Neural crest cell (in vitro differentiated cells): ENCODE measurements at places on chromosomes 3 and 15.

DNA sequence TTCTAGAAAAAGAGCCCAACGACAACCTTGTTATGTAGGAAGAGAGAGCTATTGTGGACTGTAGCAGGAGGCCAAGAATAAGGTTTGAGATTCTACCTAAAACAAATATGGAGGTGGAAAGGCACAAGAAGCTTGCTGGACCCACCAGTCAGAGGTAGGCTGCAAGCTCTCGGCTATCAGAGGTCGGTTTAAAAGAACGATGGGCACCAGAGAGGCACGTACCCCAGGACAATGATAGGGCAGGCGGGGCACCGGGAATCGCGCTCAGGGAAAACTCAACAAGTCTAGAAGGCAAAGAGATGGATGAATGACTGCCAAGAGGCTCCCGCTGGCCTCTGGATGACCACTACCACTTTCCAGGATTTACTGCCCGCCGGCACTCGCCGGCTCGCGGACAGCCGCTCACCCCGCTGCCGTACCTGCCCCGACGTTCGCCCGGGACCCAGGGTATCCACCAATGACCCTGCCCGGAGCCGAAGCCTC is 1.1 kb downstream of the HDGFL3 start:
- H3K4me1 ChIP-seq = peaks cover 42% of the 10 kb centered on the region
- peak overlapping the region; percentile 100 for H3K4me3 ChIP-seq
- no peaks in the 10 kb centered on the region for H3K36me3 ChIP-seq
- peak; percentile 23 for DNase-seq
- peak overlapping the region; percentile 95 for H3K27ac ChIP-seq
- no peaks in the 10 kb centered on the region for H3K27me3 ChIP-seq

DNA sequence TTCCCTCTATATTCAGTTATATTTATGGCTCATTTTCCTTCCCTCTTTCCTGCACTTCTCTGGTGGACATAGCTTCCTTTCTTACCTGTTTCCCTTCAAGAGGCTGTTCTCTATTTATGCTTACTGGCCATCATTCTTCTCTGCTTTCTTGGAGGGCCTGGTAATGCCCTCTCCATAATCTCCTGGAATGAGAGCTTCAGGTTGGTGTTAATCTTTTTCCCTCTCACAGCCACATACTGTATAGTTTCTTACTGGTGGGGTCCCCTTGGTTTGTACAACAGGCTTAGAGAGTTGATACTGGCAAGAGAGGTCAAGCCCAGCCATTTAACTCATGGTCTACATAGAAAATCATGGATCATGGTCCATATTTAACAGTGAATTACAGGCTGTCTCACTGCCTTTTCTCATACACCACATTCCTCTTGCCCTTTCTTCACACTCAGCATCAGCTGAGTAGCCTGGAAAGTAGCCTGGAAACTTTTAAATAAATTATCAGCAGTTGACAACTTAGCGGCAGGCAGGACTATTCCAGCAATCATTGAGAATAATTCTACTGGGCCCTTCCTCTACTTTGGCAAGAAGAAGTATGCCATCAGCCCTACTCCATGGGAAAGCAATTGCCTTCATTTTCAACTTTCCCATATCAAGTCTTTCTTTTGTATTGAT is 38.0 kb upstream of the DPH6 start:
- H3K36me3 ChIP-seq = no peaks in the 10 kb centered on the region
- no peak for DNase-seq
- H3K27ac ChIP-seq = no peak overlapping the region
- H3K4me3 ChIP-seq = no peak overlapping the region

- H3K4me3 ChIP-seq = peak overlapping the region; percentile 92
- peak overlapping the region; percentile 96 for H3K27ac ChIP-seq
- H3K27me3 ChIP-seq = no peaks in the 10 kb centered on the region
- peaks cover 18% of the 10 kb centered on the region for H3K36me3 ChIP-seq
- DNase-seq = peak; percentile 40
Measured at GRCh38 chr3:112333381-112334317, 693 bp downstream of the CD200 start.

DNA sequence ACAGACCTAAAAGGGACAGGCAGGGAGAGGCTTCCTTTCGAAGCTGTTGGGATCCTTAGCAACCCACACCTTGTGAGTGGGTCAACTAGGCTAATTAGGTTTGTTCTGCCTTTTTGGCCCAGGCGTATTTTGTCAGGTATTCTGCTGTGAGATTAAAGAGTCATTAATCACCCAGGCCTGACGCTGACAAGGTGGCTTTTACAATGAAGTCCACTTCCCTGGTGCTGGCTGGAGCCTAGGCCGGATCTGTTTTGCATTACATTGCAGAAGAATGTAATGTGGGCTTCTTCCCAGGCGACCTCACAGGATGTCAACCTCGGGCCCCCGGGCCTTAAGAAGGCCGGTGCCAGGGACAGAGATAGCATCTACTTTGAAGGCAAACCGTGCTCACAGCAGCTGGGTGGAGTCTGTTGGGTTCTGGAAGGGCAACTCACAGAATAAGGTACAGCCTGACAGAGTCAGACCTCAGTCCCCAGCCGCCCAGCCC is 76.9 kb downstream of the HES1 start:
- peak overlapping the region; percentile 51 for H3K27ac ChIP-seq
- peaks cover 59% of the 10 kb centered on the region for H3K4me1 ChIP-seq
- DNase-seq = peak; percentile 36
- H3K4me3 ChIP-seq = peak overlapping the region; percentile 47
- peaks cover 33% of the 10 kb centered on the region for H3K27me3 ChIP-seq

GRCh38 chr3:60206206-60206605 is 1045.0 kb downstream of the FHIT start:
- H3K4me3 ChIP-seq = no peak overlapping the region
- no peak for DNase-seq
- no peaks in the 10 kb centered on the region for H3K27me3 ChIP-seq

- H3K27ac ChIP-seq = no peak overlapping the region
- DNase-seq = no peak
- peaks cover 97% of the 10 kb centered on the region for H3K27me3 ChIP-seq
- no peaks in the 10 kb centered on the region for H3K36me3 ChIP-seq
- H3K4me1 ChIP-seq = peaks cover 22% of the 10 kb centered on the region
- H3K4me3 ChIP-seq = peak overlapping the region; percentile 89
Measured at GRCh38 chr3:69738315-69738714, 949 bp upstream of the MITF start.

- DNase-seq = no peak
- no peak overlapping the region for H3K4me3 ChIP-seq
- H3K36me3 ChIP-seq = no peaks in the 10 kb centered on the region
- H3K4me1 ChIP-seq = peaks cover 30% of the 10 kb centered on the region
Measured at GRCh38 chr3:13016083-13016720, 57.0 kb downstream of the IQSEC1 start.

- peaks cover 24% of the 10 kb centered on the region for H3K4me1 ChIP-seq
- H3K36me3 ChIP-seq = no peaks in the 10 kb centered on the region
- peak overlapping the region; percentile 99 for H3K4me3 ChIP-seq
- no peaks in the 10 kb centered on the region for H3K27me3 ChIP-seq
- no peak for DNase-seq
Measured at GRCh38 chr3:16264174-16264707, 502 bp downstream of the DPH3 start.

GRCh38 chr3:61331929-61332552 is 80.8 kb upstream of the FHIT start:
- no peak for DNase-seq
- H3K4me3 ChIP-seq = no peak overlapping the region
- no peaks in the 10 kb centered on the region for H3K4me1 ChIP-seq
- H3K27me3 ChIP-seq = no peaks in the 10 kb centered on the region

DNA sequence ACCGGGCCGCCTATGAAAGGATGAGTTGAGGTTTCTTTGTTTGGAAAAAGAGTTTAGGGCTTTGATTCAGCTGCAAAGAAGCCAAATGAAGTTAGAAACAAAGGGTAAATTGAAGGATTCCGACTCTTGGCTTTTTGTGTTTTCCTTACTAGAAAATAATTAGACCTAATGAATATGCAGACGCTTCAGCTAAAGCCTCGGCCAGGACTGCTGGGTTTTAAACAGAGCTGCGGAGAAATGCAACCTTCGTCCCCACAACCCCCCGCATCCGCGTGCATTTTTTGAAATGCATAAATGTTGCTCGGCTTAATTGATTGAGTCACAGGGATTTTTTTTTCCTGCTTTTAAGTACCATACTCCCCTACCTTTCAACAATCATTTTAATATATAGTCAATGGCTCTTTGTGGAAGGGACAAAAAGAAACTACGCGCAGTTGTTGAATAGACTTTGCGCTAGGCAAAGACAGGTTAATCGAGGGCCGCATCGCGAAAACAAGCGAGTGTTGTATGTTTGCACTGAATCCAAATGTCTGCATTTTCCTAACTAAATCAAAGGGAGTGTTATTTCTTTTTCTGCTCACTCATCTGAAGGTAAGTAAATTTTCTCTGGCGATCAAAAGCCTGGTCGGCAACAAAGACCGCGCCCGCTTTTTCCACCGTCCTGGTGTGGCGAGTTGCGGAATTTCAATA is 1.3 kb upstream of the ZIC4 start:
- H3K36me3 ChIP-seq = peaks cover 16% of the 10 kb centered on the region
- no peak overlapping the region for H3K27ac ChIP-seq
- DNase-seq = no peak
- H3K27me3 ChIP-seq = peaks cover 98% of the 10 kb centered on the region
- peaks cover 57% of the 10 kb centered on the region for H3K4me1 ChIP-seq
- peak overlapping the region; percentile 94 for H3K4me3 ChIP-seq

DNA sequence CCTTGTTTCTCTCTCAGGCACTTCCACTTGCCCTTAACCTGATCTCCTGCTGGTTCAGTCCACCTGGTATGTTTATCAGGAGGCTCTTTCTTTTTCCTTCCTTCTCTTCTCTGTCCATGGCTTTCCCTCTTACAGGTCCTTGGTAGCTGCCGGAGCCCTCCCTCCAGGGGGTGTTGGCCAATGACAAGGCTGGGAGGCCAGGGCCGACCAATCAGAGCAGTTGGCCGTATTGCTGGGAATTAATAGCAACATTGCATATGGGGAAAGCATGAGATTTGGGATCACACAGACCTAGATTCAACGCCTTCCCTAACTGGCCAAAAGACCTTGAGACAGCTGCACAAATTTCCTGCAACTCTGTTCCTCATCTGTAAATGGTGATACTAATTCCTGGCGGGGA is 62.4 kb downstream of the CEMIP start:
- no peaks in the 10 kb centered on the region for H3K27me3 ChIP-seq
- no peak for DNase-seq
- H3K36me3 ChIP-seq = no peaks in the 10 kb centered on the region
- peaks cover 11% of the 10 kb centered on the region for H3K4me1 ChIP-seq

DNA sequence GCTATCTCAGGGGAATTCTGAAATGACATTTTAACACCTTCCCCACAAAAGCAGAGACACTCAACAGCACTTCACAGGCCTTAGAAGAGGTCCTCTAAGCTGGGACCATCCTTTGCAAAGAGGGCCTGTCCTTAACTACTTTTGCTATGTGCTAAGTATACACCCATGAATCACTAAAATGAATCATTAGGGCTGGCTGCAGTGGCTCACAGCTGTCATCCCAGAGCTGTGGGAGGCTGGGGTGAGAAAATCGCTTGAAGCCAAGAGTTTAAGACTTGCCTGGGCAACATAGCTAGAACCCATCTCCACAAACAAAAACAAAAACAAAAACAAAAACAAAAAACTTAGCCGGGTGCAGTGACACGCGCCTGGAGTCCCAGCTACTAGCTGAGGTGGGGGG is 53.9 kb upstream of the MELTF start:
- H3K36me3 ChIP-seq = peaks cover 13% of the 10 kb centered on the region
- no peak for DNase-seq
- no peak overlapping the region for H3K27ac ChIP-seq
- H3K4me3 ChIP-seq = no peak overlapping the region

DNA sequence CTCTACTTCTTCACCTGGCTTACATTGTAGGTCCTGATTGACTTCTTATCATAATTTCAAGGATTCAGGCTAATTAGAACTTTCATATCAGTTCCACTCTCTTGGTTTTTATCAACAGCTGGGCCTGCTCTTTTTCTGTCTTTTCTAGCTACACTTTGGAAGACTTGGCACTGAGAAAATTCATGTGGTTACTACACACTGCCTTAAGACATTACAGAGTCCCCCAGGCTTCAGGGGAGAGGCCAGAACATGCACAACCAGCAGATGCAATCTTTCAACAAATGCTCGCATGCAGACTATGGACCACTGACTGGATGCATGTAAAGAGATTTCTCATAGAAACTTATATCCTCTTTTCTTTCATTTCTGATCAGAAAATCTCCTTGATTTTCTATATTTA is 423.5 kb downstream of the TUSC7 start:
- DNase-seq = no peak
- H3K27ac ChIP-seq = no peak overlapping the region
- no peak overlapping the region for H3K4me3 ChIP-seq
- H3K4me1 ChIP-seq = peaks cover 37% of the 10 kb centered on the region
- no peaks in the 10 kb centered on the region for H3K27me3 ChIP-seq
- H3K36me3 ChIP-seq = no peaks in the 10 kb centered on the region

DNA sequence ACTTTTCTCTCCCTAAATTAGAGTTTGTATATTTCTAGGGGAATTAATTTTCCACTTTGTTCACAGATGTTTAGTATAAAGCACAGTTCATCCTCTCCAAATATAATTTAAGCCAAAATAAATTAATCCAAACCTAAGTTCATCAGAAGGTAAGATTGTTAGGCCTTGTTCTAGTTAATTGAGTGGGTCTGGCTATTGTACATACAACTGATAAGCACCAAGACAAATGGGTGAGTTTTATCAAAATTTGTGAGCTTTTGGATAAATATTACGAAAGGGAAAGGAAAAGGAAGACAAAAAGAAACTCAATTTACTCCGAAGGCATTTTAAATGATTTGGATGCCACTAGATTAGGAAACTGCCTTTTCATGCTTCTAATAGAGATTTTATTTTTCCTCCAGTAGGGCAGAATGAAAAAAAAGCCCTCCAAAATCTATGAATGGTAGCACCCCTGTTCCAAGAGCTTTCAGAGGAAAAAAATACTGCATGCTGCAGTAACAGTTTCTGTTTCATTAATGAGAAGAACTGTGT is 304.0 kb downstream of the ZNF385D start:
- DNase-seq = no peak
- no peaks in the 10 kb centered on the region for H3K36me3 ChIP-seq
- H3K27ac ChIP-seq = no peak overlapping the region
- no peak overlapping the region for H3K4me3 ChIP-seq
- H3K27me3 ChIP-seq = no peaks in the 10 kb centered on the region
- H3K4me1 ChIP-seq = no peaks in the 10 kb centered on the region

- no peaks in the 10 kb centered on the region for H3K4me1 ChIP-seq
- no peak for DNase-seq
- H3K27me3 ChIP-seq = no peaks in the 10 kb centered on the region
- H3K27ac ChIP-seq = no peak overlapping the region
Measured at GRCh38 chr3:119553823-119554415, 5.5 kb downstream of the CD80 start.

- peaks cover 3% of the 10 kb centered on the region for H3K36me3 ChIP-seq
- DNase-seq = no peak
- peak overlapping the region; percentile 97 for H3K4me3 ChIP-seq
- H3K27me3 ChIP-seq = no peaks in the 10 kb centered on the region
Measured at GRCh38 chr15:30990446-30991254, 778 bp downstream of the MTMR10 start.

DNA sequence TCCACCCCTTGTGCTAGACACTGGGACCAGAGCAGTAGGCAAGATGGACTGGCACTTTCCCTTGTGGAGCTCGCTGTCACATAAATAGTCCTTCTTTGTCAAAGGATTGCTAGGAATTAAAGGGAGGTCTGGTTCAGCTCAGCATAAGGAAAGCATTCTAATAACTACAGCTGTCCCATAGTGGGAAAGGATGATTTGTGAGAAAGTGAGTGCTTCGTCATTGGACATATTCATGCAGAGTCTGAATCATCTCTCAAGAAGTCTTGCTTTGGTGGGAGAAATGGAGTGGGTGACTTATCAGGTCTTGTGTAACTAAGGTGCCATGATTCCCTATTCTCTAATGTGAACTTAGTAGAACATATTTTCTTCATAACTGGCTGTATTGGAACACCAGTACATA is 14.7 kb downstream of the PPARG start:
- H3K27me3 ChIP-seq = peaks cover 42% of the 10 kb centered on the region
- H3K27ac ChIP-seq = no peak overlapping the region
- DNase-seq = no peak
- no peak overlapping the region for H3K4me3 ChIP-seq
- no peaks in the 10 kb centered on the region for H3K36me3 ChIP-seq
